Mononuclear cell (primary cell): ENCODE measurements at places on chromosomes 6 and 20. TPM values are rescaled to one million over a fixed set of nuclear protein-coding genes. Genes with fewer than 3 reads are reported as not detected.

OTOR gene
- not detected for total RNA-seq

SPDEF gene
- 0.31 TPM for total RNA-seq

SH3BGRL2 gene
- 26.1 TPM for total RNA-seq

MCHR2 gene
- not detected for total RNA-seq

SMLR1 gene
- total RNA-seq, result not detected

HSPA12B gene
- total RNA-seq, result not detected

MEI4 gene
- total RNA-seq, result 0.10 TPM

DPPA5 gene
- total RNA-seq, result not detected

LY6G6D gene
- 1.0 TPM for total RNA-seq

SMOC2 gene
- not detected for total RNA-seq

HLA-A gene
- total RNA-seq, result 1,869 TPM

LZTS3 gene
- total RNA-seq, result 17.6 TPM

DDX43 gene
- total RNA-seq, result 1.6 TPM

TCP11 gene
- not detected for total RNA-seq

VNN1 gene
- 2.7 TPM for total RNA-seq

GNRH2 gene
- total RNA-seq, result 0.52 TPM

UQCC2 gene
- 2.4 TPM for total RNA-seq

CYP39A1 gene
- not detected for total RNA-seq

SMPDL3A gene
- total RNA-seq, result 10.7 TPM

TRIM31 gene
- total RNA-seq, result 0.10 TPM

LST1 gene
- 200 TPM for total RNA-seq

C6orf89 gene
- 25.8 TPM for total RNA-seq

CDSN gene
- total RNA-seq, result not detected

ABHD16B gene
- not detected for total RNA-seq

MANEA gene
- total RNA-seq, result 5.5 TPM

SFT2D1 gene
- 14.2 TPM for total RNA-seq

GATA5 gene
- not detected for total RNA-seq

ULBP1 gene
- total RNA-seq, result 0.10 TPM

PEDS1 gene
- total RNA-seq, result 28.3 TPM

SHLD1 gene
- total RNA-seq, result 1.8 TPM

TGM3 gene
- 0.10 TPM for total RNA-seq
